ENCODE measurements at places on chromosomes 3 and 15. TPM values are rescaled to one million over a fixed set of nuclear protein-coding genes. Genes with fewer than 3 reads are reported as not detected.

The IL5RA gene
- total RNA-seq: not detected

The CAV3 gene
- total RNA-seq: not detected

The GTPBP8 gene
- total RNA-seq: 68.9 TPM

The GOLGA8J gene
- total RNA-seq: not detected

- no peak overlapping the region for H3K27ac ChIP-seq
- no peaks in the 10 kb centered on the region for H3K27me3 ChIP-seq
- no peaks in the 10 kb centered on the region for H3K36me3 ChIP-seq
- no peak overlapping the region for H3K4me3 ChIP-seq
Measured at GRCh38 chr15:91529534-91529933, 324.0 kb upstream of the SLCO3A1 start.

GRCh38 chr3:188351648-188352047 lies 197.7 kb downstream of the LPP start:
- H3K27me3 ChIP-seq: no peaks in the 10 kb centered on the region
- peaks cover 8% of the 10 kb centered on the region for H3K4me1 ChIP-seq
- H3K27ac ChIP-seq: no peak overlapping the region
- no peak overlapping the region for H3K4me3 ChIP-seq

DNA sequence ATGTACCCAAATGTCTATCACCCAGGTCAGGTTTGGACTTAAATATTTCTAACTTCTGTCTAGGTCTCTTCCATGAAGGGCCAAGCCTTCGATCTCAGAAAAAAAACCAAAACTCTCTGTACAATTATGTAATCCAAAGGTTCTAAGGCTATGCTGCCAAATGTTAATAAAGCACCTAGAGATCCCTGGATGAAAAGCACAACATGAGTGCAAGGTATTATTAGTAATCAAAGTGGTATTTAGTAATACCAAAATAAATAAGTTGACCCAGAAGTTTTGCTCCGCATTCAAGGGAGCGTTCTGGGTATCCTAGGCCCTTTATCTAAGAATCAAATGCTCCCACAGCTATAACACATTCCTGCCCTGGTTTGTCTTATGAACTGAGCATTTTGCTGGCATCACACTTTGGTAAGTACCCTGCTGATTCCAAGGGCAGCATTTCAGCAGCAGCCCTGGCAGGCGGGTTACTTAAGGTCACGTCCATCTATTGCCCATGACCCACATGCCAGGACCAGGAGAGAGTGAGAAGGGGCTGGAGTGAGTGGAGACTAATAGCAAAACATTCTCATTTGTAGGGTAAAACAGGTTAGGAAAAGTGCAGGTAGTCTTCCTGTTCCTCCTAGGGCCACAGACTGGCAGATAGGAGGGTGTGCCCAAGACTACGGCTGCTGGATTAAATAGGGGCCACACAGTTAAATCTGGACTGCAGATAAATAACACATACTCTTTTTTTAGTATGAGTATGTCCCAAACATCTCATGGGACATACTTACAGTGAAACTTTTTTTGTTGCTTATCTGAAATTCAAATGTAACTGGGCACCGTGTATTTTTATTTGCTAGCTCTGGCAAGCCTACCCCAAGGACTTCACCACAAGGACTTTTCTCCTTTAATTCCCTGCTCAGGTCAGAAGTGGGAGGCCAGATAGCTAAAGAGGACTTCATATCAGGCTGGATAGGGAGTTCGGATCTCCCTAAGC lies 76.0 kb upstream of the SNRK start:
- DNase-seq: no peak
- H3K4me3 ChIP-seq: no peak overlapping the region
- H3K36me3 ChIP-seq: no peaks in the 10 kb centered on the region
- H3K4me1 ChIP-seq: no peaks in the 10 kb centered on the region

DNA sequence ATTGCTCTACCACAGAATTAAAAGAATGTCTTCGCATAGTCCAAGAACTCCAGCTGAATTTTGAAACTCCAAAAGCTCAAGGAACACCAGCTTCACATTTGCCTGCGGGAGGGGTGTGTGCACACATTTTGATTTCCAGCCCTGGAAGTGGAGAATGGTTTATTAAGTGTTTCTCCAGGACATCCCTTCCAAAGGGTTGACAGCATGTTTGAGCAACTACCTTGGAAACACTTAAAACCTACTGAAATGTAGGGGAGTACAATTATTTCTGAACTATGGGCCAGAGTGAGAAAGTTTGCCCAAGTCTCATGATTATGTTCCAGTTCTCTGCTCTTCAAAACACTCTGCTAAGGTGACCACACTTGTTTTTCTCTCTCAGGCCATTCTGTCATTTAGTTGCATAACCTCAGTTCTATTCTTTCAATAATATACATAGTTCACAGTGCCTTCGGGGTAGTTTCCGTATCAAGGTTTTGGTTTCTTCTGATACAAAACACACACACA lies 7.9 kb downstream of the ACP3 start:
- H3K36me3 ChIP-seq: no peaks in the 10 kb centered on the region
- H3K27me3 ChIP-seq: peaks cover 22% of the 10 kb centered on the region
- no peaks in the 10 kb centered on the region for H3K4me1 ChIP-seq
- no peak for DNase-seq

- DNase-seq: no peak
- no peaks in the 10 kb centered on the region for H3K27me3 ChIP-seq
- H3K36me3 ChIP-seq: no peaks in the 10 kb centered on the region
- no peak overlapping the region for H3K27ac ChIP-seq
Measured at GRCh38 chr3:175743733-175744400, 884.7 kb downstream of the NAALADL2 start.

- no peaks in the 10 kb centered on the region for H3K36me3 ChIP-seq
- no peaks in the 10 kb centered on the region for H3K27me3 ChIP-seq
- H3K4me3 ChIP-seq: no peak overlapping the region
- DNase-seq: no peak
Measured at GRCh38 chr3:179860275-179861107, 176.2 kb downstream of the PEX5L start.

GRCh38 chr3:125958511-125959316 lies 10.3 kb upstream of the ROPN1B start:
- H3K27me3 ChIP-seq: peaks cover 23% of the 10 kb centered on the region
- H3K4me1 ChIP-seq: no peaks in the 10 kb centered on the region
- no peak overlapping the region for H3K27ac ChIP-seq
- H3K4me3 ChIP-seq: no peak overlapping the region
- no peaks in the 10 kb centered on the region for H3K36me3 ChIP-seq

DNA sequence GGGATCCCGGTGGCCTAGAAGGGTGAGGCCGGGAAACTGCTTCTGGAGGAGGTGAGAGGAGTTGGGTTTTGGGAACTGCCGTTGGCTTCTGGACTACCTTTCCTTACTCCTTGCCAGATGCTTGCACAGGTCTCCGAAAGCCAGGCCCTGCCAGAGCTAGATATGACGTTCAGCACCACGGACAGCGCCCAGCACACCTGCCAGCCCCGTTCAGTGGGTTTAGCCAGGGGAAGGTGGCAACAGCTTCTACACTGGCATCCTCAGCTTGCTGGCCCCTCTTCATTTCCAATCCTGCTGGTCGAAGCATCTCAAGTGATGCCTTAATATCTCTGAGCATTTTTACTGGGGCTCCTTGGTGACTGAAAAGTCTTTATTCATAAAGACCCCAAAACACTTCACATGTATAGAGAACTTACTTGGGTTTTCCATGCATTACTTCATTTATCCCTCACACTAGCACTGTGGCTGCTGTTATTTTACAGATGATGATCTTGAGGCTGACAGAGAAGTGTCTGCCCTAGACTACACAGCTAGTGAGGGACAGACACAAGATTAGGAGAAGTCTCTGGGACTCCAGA lies 21.9 kb downstream of the HCN4 start:
- peaks cover 5% of the 10 kb centered on the region for H3K27me3 ChIP-seq
- no peak overlapping the region for H3K27ac ChIP-seq
- DNase-seq: peak; percentile 77
- H3K36me3 ChIP-seq: no peaks in the 10 kb centered on the region

- H3K4me3 ChIP-seq: peak overlapping the region; percentile 96
- peaks cover 68% of the 10 kb centered on the region for H3K4me1 ChIP-seq
- peak overlapping the region; percentile 100 for H3K27ac ChIP-seq
- H3K36me3 ChIP-seq: peaks cover 72% of the 10 kb centered on the region
Measured at GRCh38 chr3:50605901-50606326, 5.7 kb downstream of the CISH start.

DNA sequence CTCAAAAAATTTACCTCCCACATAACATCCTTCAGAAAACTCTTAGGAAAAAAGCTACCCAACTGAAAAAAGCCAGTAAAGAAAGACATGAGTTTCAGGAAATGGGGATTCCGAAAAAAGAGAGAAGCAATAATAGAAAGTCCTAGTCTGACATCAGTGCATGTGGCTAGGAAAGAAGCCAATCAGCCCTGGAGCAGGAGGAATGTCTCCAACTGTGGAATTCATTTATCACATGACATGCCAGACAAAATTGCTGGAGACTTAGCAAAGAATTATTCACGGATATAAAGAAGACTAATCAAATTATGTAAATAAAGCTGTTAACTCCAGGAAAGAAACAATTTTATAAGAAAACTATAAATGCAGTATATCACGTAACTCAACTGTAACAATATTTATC lies 258.9 kb upstream of the RARB start:
- no peaks in the 10 kb centered on the region for H3K36me3 ChIP-seq
- H3K27ac ChIP-seq: no peak overlapping the region
- DNase-seq: no peak
- no peaks in the 10 kb centered on the region for H3K4me1 ChIP-seq
- H3K27me3 ChIP-seq: no peaks in the 10 kb centered on the region

DNA sequence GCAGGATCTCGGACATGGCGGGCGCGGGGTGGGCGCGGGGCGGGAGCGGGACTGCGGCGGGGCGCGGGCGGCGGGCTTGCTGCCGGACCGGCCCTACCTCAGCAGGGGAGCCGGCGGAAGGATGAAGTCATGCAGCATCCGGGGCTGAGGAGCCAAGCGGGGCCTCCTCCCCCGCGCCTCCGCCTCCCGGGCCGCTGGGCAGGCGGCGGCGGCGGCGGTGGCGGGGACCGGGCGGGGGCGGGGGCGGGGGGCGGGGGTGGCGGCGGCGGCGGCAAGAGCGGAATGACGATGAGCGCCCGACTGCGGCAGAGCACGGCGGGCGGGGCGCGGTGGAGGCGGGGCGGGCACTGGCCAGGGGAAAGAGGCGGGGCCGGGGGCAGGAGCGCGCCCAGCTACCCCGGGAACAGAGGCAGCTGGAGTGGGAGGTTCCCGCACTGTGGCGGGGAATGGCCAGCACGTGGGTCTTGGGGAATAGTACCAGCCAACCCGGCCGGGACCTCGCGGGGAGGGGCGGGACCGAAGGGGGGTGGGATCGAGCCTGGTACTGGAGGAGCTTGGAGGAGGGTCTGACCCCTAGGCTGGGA lies at the start of gene CAMK2N2:
TSS of gene CAMK2N2 (minus strand) at position 284 of the 584 bp plus-strand sequence. CDS start at position 16, 268 bp downstream.
- H3K4me1 ChIP-seq: peaks cover 18% of the 10 kb centered on the region
- peak within 1 kb of the TSS; percentile 75 for H3K4me3 ChIP-seq
- H3K27ac ChIP-seq: no peak within 1 kb of the TSS

GRCh38 chr3:190676481-190676880 lies 162.6 kb downstream of the IL1RAP start:
- no peak overlapping the region for H3K27ac ChIP-seq
- H3K4me1 ChIP-seq: no peaks in the 10 kb centered on the region
- DNase-seq: no peak
- H3K36me3 ChIP-seq: no peaks in the 10 kb centered on the region

Measured in activated naive CD4-positive, alpha-beta T cell treated with anti-CD3 and anti-CD28 coated beads for 36 hours (primary cell).